LNCaP clone FGC (cell line): ENCODE measurements at places on chromosomes 13 and 19.

DNA sequence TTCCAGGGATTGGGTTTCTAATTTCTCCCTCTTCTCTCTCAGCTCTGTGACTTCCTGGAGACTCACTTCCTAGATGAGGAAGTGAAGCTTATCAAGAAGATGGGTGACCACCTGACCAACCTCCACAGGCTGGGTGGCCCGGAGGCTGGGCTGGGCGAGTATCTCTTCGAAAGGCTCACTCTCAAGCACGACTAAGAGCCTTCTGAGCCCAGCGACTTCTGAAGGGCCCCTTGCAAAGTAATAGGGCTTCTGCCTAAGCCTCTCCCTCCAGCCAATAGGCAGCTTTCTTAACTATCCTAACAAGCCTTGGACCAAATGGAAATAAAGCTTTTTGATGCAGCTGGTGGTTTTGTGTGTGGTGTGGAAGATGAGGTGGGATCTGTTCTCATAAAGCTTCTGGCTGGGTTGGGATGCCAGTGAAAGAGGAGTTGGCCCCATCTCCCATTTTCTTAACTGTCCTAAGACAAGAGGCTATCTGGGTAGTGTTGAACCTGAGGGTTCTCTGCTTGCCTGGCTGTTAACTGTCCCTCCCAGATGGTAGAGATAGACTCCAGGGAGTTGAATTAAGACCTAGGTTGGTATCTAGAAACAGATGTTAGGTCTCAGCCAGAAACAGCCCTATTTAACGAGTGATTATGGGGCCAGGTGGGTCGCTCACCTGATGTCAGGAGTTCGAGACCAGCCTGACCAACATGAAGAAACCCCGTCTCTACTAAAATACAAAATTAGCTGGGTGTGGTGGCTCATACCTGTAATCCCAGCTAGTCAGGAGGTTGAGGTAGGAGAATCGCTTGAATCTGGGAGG is 1.6 kb downstream of the FTL start:
- no peak for DNase-seq

GRCh38 chr13:79423340-79423739 is 17.3 kb upstream of the RBM26 start:
- DNase-seq = no peak

DNA sequence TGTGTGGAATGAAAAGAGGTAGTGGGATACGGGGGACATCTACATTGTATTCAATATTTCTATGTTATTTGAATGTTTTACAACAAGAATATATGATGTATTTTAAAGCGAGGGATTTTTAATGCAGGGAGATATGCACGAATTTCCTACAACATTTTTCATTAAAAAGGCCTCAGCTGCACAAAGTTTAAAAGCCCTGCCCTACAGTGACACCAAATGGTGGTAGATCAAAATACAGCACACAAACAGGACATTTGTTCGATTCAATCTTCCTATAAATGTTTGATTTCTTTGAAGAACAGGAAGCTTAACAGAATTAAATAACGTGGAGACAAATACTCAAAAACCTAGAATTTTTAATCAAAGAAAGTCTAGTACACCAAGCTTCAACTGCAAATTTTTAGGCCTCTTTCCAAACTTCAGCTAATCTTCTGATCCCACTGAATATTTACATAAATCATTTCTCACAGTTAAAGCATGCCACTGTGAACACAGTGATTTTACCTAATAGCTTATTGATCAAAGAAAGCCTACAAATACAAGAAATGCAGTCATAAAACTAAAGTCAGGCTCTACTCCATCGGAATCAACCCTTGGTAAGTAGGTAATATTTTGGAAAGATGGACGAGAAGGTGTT is 257.2 kb downstream of the DIAPH3 start:
- no peak for DNase-seq

GRCh38 chr13:82062772-82063171 is 1721.8 kb upstream of the SPRY2 start:
- DNase-seq = no peak

GRCh38 chr13:35496006-35496405 is 19.5 kb upstream of the MAB21L1 start:
- no peak for DNase-seq

DNA sequence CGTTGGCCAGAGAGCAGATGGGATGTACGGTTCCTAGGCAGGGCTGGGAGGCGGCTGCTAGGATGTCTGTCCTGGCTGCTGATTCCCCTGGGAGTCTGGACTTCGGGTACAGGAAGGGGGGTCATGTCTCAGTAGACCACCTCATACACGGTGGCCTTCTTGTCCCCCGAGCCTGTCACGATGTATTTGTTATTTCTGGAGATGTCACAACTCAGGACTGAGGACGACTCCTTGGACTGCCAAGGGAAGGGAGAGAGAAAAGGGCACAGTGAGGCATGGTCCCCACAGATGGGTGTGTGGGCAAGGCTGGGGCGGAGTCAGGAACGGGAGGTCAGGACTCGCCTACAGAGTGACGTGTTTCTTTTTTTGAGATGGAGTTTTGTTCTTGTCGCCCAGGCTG is 20.4 kb downstream of the TLE6 start:
- no peak for DNase-seq

GRCh38 chr19:7799640-7800355 is 30.2 kb upstream of the EVI5L start:
- DNase-seq = peak; percentile 23

- DNase-seq = no peak
Measured at GRCh38 chr13:101065329-101065728, 351.0 kb downstream of the NALCN start.

- no peak for DNase-seq
Measured at GRCh38 chr13:110772091-110772984, 58.8 kb downstream of the ING1 start.

DNA sequence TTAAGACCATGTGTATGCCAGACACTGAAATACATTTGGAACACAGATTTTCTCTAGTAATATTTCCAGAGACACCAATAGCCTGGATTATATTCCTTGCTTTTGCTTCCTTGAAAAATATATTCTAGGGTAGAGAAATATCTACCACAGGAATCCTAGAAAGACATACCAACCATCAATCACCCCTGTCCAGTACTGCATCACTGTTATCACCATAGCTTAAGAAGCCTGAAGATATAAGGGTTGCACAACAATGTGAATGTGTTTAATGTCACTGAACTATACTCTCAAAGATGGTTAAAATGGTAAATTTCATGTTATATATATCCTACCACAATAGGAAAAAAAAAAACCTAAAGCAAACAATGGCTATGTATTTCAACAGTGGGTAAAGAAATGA is 163.6 kb downstream of the DIAPH3 start:
- DNase-seq = no peak

DNA sequence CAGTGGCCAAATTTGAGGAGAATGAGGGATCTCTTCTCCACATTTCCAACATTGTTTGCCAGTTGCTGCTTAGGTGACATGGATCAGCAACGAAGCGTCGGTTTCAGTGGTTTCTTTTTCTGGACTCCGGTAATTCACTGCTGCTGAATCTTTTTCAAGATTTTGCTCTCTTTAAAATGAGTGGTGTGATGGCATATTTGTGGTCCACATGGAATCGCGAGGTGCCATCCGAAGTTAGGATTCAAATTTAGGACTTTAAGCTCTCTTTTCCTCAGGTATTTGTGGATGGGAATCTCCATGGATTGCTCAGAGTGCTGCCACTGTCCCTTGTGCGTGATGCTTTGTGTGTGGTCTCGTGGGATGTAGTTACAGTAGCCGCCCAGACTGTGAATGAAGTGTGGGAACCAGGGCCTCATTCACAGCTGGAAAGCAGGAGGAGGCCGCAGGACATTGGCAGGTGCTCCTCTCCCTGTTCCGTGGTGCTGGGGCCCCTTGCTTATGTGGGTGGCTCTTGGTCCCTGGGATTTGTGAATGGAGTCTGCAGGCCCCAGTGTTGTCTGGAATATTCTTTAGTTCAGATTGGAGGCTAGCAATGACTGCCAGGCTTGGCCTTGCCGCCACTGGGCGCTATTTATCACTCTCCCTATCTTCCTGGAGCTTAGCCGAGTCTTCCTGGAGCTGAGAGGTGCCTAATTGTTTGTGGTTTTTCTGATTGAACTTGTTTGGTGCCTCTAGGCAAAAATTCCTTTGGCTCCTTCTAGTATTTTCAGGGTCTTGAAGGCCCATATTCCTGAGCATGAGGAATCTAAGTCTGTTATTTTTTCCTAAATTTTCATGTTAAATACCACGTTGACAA is 1.5 kb downstream of the ILF3 start:
- DNase-seq = no peak

GRCh38 chr13:110590577-110590976 is 24.8 kb upstream of the NAXD start:
- no peak for DNase-seq

DNA sequence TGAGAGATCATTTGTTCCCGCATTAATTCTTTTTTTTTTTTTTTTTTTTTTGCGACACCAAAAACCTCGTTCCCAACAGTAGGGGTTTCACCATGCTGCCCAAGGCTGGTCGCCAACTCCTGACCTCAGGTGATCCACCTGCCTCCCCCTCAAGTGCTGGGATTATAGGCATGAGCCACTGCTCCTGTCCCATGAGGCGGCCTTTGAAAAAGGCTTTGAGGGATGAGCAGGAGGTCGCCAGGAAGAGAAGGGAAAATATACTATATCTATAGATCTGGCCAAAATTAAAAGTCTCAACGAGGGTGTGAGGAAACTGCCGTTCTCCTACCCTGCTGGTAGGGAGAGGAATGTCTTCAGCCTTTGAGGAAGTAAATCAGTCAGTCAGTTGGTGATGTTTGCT is 26.2 kb downstream of the ZNF473 start:
- DNase-seq = no peak

DNA sequence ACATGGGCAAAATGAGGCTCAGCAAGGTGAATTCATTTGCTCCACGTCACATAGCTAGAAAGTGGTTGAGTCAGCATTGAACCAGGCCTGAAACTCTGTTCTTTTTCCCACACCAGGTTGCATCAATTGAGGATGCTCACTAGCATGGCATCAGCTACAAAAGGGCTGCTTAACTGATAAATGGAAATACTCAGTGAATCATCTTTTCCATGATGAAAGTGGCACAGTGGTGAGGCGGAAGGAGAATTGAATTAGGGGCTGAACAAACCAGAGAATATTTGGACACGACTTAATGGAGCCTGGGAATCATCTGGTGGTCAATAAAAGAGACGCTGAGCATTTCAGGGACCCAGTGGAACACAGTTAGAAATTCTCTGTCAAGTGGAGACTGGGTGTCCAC is 320.1 kb upstream of the MAB21L1 start:
- no peak for DNase-seq

DNA sequence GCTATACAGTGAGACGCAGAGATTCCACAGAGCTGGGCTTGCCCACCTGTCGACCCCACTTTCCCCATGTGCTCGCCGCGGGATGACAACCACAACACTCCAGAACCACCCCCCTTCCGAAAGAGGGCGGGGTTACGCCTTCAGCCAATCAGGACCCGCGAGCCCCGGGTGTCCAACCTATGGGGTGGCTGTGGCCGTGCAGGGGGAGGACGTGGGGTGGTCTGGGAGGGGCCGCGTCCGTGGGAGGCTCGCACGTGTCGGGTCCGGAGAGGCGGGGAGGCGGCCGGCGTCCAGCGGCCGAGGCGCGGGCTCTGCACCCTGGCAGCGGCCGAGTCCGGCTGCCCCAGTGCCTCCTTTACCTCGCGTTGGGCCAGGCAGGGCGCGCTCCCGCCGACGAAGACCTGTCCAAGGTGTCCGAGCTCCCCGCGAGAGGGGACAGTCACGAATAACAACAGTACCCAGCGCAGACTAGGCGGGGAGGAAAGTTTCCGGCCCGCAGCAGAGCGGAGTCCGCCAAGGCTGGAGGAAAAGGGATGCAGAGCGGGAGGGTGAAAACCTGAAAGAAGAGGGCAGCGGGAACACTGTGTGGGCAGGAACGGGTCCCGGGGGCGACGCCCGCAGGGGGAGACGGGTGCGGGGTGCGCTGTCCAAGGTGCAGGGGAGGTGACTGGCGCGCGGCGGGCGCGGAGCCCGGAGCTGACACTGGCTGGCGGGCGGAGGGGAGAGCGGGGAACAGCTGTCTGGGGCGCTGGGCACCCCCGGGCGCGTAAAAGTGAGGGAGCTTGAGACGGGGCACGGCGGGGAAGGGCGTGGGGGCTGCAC is 911 bp downstream of the ENOX1 start:
- no peak for DNase-seq

GRCh38 chr19:9917321-9917720 is 19.0 kb downstream of the OLFM2 start:
- no peak for DNase-seq

- no peak for DNase-seq
Measured at GRCh38 chr19:49403404-49404187, 15.5 kb downstream of the KASH5 start.

DNA sequence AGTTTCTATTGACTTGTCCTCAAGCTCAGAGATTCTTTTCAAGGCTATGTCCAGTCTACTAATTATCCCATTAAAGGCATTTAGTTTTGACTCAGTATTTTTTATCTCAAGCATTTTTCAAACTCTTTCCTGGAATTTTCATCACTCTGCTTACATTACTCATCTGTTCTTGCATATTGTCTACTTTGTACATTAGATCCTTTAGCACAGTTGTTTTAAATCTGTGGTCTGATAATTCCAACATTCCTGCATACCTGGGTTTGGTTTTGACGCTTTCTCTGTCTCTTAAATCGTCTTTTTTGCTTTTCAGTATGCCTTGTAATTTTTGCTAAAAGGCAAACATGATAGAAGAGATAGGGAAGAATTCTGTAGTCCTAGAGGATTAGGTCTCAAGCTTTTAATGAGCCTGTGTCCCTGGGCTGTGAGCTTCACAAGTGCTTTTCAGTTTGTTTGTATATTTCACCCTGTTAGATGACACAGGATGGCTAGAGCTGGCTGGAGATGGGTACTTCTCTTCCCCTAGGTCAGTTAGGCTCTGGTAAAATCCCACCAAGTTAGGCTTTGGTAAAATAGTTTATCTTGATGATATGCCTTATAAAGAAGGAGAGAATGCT is 46.1 kb upstream of the GPC6 start:
- DNase-seq = no peak

GRCh38 chr13:51025245-51025905 is 85.7 kb downstream of the C13orf42 start:
- DNase-seq = no peak

- DNase-seq = no peak
Measured at GRCh38 chr19:50725218-50725910, 2.2 kb downstream of the CLEC11A start.

DNA sequence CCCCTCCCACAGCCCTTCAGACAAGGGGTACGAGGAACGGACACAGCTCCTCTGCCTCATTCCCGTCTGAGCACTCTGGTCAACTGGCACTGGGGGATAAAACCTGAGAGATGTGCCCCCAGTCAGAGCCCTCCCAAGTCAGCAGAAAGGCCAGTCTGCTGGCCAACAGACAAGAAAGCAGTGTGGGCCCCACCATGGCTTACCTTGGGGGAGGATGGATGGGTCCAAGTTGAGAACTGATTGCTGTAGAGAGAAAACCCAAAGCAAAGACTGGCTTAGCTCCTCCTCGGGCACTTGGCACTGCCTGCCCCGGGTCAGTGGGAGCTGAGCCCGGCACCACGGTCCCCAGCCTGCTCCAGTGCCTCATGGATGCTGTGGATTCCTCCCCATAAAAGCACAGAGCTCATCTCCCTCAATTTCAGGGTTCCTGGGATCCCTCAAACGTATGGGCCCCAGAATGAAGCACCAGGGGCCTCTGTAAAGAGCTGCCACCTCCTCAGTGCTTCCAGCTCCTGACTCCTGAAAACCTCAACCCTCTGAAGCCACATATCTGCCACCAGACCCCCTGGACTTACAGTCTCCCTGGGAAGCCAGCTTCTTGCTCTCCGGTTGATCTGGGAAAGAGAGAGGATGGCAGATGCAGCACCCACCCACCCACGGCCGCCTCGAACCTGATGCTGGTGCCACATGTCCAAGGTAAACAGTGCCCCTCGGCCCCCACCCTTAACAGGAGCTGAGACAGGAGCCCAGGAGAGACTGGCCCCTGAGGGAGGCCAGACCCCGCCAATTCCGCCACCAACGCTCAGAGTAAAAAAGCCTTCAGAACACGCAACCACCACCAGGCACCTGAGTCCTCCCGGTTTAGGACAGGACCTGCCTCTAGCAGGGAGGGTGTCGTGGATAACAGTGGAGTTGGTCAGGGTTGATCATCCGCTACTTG is 3.3 kb downstream of the KHSRP start:
- DNase-seq = no peak
